LHCN-M2 (cell line): ENCODE measurements at places on chromosomes 4 and X. TPM values are rescaled to one million over a fixed set of nuclear protein-coding genes. Genes with fewer than 3 reads are reported as not detected.

P2RY4 gene
- total RNA-seq = not detected in 2 replicates

F8A3 gene
- total RNA-seq = 11.5 TPM in 2 replicates

NUDT10 gene
- 1.1 and 1.2 TPM in 2 replicates for total RNA-seq

HEPH gene
- 32.3 and 33.6 TPM in 2 replicates for total RNA-seq

CYBB gene
- under 0.01 TPM in 1 of 2 replicates, not detected in the other for total RNA-seq

CPZ gene
- total RNA-seq = 2.8 and 4.1 TPM in 2 replicates

RNF128 gene
- total RNA-seq = 0.26 and 0.34 TPM in 2 replicates

CLNK gene
- total RNA-seq = not detected in 2 replicates

S100G gene
- total RNA-seq = not detected in 2 replicates

SPANXA1 gene
- not detected in 2 replicates for total RNA-seq

ANXA3 gene
- total RNA-seq = not detected in 2 replicates

MTCP1 gene
- total RNA-seq = 2.0 and 7.2 TPM in 2 replicates

NEUROG2 gene
- 0.06 TPM in 1 of 2 replicates, not detected in the other for total RNA-seq

ARMCX2 gene
- total RNA-seq = 199 and 221 TPM in 2 replicates

PPARGC1A gene
- 0.90 and 0.98 TPM in 2 replicates for total RNA-seq

TREX2 gene
- 0.90 and 2.3 TPM in 2 replicates for total RNA-seq

DEFB131A gene
- not detected in 2 replicates for total RNA-seq

GPRASP2 gene
- 12.6 and 13.0 TPM in 2 replicates for total RNA-seq

SLITRK4 gene
- 3.0 and 5.6 TPM in 2 replicates for total RNA-seq

LRRC66 gene
- 0.32 and 0.57 TPM in 2 replicates for total RNA-seq

CD99L2 gene
- total RNA-seq = 46.2 and 49.6 TPM in 2 replicates

WNK3 gene
- not detected in 2 replicates for total RNA-seq

STOX2 gene
- total RNA-seq = under 0.01 TPM in 1 of 2 replicates, not detected in the other

RTL9 gene
- 0.11 and 0.13 TPM in 2 replicates for total RNA-seq

FRG2 gene
- not detected in 2 replicates for total RNA-seq

RAB40AL gene
- total RNA-seq = not detected in 2 replicates

CFP gene
- 0.34 TPM in 1 of 2 replicates, not detected in the other for total RNA-seq

GAGE13 gene
- total RNA-seq = not detected in 2 replicates

ZFP92 gene
- total RNA-seq = not detected in 2 replicates

ATOH1 gene
- not detected in 2 replicates for total RNA-seq

RXFP1 gene
- total RNA-seq = 0.23 and 0.32 TPM in 2 replicates

NPY5R gene
- total RNA-seq = not detected in 2 replicates

CACNA1F gene
- not detected in 2 replicates for total RNA-seq

NLGN3 gene
- 0.06 and 0.23 TPM in 2 replicates for total RNA-seq

MBNL3 gene
- total RNA-seq = 3.2 and 3.9 TPM in 2 replicates

ALAS2 gene
- total RNA-seq = not detected in 2 replicates

DCLK2 gene
- 2.8 and 2.9 TPM in 2 replicates for total RNA-seq

TLR7 gene
- under 0.01 TPM in 1 of 2 replicates, not detected in the other for total RNA-seq

APLN gene
- total RNA-seq = 6.7 and 7.3 TPM in 2 replicates

CLGN gene
- not detected in 2 replicates for total RNA-seq

GAGE12E gene
- not detected in 2 replicates for total RNA-seq

RNF212 gene
- not detected in 2 replicates for total RNA-seq

RBMX gene
- total RNA-seq = 383 and 536 TPM in 2 replicates

CXCL13 gene
- total RNA-seq = not detected in 2 replicates

VCX gene
- total RNA-seq = not detected in 2 replicates

ERAS gene
- total RNA-seq = not detected in 2 replicates

ELK1 gene
- total RNA-seq = 44.2 and 46.8 TPM in 2 replicates

EPGN gene
- 0.26 TPM in 1 of 2 replicates, not detected in the other for total RNA-seq

PLA2G12A gene
- total RNA-seq = 12.5 and 15.2 TPM in 2 replicates

TRPC5OS gene
- total RNA-seq = not detected in 2 replicates

SPP1 gene
- total RNA-seq = 0.11 TPM in 1 of 2 replicates, not detected in the other
